ENCODE measurements at places on chromosomes 6 and 20.

DNA sequence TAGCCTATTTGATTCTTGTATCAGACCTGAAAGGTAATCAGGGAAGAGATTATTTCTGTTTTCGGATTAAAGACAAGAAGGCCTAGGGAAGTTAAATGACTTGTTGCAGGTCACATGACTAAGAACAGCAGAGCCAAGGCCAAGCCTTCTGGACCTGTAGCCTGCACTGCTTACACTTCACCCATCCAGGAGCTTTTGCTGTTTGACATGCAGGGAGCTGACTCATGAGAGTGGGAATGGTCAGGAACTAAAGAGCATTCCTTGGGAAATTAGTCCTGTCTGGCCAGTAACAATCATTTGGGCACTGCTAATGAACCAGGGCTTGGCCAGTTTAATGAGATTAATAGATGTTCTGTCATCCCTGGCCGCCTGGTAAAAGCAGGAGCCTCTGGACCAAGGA lies 46.8 kb downstream of the EIF2S2 start:
- no peak for DNase-seq

GRCh38 chr6:15752820-15753219 lies 90.0 kb upstream of the DTNBP1 start:
- no peak for DNase-seq

GRCh38 chr6:111985202-111985731 lies 68.6 kb upstream of the CCN6 start:
- DNase-seq, result no peak

- DNase-seq, result no peak
Measured at GRCh38 chr6:162289972-162290371, 437.6 kb downstream of the PRKN start.
